ENCODE measurements at places on chromosomes 1 and 21. TPM values are rescaled to one million over a fixed set of nuclear protein-coding genes. Genes with fewer than 3 reads are reported as not detected.

DNA sequence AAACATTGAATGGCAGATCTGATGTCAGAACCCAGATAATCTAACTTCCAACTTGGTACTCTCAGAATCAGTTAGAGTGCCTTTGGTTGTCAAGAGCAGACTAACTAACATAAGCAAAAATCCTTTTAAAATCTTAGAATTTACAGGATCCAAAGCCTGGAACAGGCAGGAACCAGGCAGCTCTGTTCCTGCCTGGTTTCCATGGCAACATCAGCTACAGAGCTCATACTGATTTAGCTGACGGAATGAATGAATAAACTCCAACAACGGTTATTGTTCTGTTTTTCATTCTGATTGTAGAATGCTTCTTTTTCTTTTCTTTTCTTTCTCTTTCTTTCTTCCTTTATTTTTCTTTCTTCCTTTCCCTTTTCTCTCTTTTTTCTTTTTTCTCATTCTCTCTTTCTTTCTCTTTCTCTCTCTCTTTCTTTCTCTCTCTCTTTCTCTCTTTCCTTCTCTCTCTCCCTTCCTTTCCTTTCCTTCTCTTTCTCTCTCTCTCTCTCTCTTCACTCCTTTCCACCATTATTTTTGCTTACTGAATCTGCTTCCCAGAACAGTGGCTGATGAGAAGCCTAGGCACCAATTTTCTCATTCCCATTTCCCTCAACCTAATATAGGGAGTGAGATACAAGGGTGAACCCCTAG is 121.6 kb downstream of the RGS7 start:
- no peak for DNase-seq

ZNF683 gene
- polyA plus RNA-seq = not detected

NR5A2 gene
- polyA plus RNA-seq = 12.0 TPM

- no peak for DNase-seq
Measured at GRCh38 chr1:208782186-208782585, 538.0 kb upstream of the PLXNA2 start.

CDC42BPA gene
- 12.5 TPM for polyA plus RNA-seq

CAMK1G gene
- polyA plus RNA-seq = 0.03 TPM

CFAP107 gene
- polyA plus RNA-seq = not detected

SLAMF8 gene
- polyA plus RNA-seq = not detected

TEX50 gene
- polyA plus RNA-seq = not detected

DPH2 gene
- 38.8 TPM for polyA plus RNA-seq

- DNase-seq = no peak
Measured at GRCh38 chr1:109874445-109874844, 36.2 kb upstream of the CSF1 start.

- peak; percentile 35 for DNase-seq
Measured at GRCh38 chr1:2231532-2232254, 3.6 kb downstream of the SKI start.

ZZZ3 gene
- 25.6 TPM for polyA plus RNA-seq

All from A549 (cell line).